Fibroblast of skin of left biceps (primary cell): ENCODE measurements at places on chromosomes 16 and 17.

DNA sequence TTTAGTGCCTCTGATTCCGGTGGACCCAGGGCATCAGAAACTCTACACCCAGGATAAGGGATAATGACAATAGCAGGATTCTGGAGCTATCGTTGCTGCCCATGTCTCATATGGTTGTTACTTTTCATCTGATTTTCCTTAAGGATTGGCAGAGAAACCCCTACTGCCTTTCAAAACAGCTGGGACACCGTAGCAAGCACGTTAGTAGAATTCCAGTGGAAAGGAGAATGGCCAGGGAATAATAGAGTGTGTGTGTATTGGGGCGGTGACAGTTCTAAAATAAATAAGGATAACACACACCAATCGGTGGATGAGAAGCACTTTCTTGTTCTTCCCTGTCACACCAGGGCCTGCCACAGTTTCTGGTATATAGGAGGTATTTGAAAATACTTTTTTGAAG lies 251.8 kb downstream of the HAPSTR1 start:
- DNase-seq = no peak

GRCh38 chr16:21598701-21599121 lies 666 bp upstream of the METTL9 start:
- no peak for DNase-seq

DNA sequence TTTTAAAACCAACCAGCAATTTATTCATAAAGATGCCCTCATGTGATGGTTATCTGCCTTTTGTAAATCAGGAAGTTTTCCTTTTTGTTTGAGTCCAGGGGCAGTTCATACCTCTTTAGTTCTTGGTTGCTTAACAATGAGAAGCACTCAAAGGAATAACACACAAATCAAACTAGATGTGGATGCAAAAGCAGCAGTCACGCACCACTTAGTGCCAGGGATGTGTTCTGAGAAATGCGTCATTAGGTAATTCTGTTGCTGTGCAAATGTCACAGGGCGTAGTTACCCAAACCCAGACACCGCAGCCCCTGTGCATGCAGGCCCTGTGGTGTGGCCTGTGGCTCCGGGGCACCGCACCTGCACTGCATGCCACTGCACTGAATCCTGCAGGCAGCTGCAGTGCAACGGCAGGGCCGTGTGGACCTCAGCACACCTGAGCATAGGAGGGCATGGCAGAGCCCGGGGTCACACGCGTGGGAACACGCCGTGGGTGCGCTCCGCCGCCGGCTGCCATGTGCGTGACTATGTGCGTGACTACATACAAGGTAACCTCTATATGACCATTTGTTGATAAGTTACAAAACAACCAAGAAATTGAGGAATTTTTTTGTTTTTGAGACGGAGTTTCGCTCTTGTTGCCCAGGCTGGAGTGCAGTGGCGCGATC lies 39.6 kb downstream of the PKD1 start:
- no peak for DNase-seq

DNA sequence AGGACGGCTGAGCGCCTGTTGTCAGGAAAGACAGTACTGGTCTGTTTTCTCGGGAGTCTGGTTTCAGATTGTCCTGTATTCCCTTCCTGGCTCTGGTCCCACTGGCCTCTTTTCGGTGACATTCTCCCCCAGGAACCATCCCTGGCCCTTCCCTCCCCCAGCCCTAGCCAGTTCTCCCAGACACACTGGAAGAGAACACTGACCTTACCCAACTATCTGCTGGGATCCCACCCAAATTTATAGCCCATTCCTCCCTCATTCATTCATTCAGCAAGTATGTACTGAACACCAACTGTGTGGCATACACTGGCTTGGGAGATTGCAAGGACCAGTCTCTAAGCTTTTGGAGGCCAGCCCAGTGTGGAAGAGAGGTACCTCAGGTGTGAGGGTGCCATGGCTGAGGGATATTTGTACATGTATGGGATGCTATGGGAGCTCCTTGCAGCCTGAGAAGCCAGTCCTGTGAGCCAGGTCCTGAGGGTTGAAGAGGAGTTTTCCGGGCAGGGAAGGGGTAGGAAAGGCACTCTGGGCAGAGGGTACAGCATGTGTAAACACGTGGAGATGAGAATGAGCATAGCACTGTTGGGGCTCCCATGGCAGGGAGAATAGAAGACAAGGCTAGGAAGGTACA lies 5.2 kb downstream of the RND2 start:
- no peak for DNase-seq

DNA sequence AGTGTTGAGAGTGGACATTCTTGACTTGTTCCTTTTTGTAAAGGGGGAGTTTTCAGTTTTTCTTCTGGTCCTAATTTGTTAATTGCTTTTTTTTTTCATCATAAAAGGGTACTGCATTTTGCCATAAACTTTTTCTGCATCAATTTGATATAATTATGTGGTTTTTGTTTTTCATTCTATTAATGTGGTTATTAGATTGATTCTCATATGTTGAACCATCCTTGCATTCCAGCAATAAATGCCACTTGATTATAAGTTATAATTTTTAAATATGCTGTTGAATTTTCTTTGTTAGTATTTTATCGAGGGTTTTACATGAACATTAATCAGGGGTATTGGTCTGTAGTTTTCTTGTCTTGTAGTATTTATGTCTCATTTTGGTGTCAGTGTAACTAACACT lies 87.2 kb upstream of the SMIM36 start:
- no peak for DNase-seq

GRCh38 chr17:77228241-77228752 lies 87.5 kb downstream of the SEC14L1 start:
- no peak for DNase-seq

DNA sequence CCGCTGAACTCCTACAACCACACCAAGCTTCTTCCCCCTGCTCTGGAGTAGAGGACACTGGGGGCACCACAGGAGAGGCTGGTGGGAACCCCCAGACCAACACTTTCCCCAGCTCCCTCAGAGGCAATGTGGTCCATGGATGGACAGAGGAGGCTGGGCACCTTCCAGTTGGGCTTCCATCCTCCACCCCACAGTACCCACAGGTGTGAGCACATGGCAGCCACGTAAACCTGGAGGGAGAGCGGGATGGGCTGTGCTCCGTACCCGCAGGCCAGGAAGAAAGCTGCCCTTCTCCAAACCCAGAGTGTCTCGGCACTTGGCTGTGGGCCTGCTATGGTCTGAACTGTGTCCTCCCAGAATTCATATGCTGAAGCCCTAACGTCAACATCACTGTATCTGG lies 1.7 kb downstream of the SGSH start:
- DNase-seq = no peak

- no peak for DNase-seq
Observed at GRCh38 chr17:76097716-76098295, 5.8 kb downstream of the EXOC7 start.

DNA sequence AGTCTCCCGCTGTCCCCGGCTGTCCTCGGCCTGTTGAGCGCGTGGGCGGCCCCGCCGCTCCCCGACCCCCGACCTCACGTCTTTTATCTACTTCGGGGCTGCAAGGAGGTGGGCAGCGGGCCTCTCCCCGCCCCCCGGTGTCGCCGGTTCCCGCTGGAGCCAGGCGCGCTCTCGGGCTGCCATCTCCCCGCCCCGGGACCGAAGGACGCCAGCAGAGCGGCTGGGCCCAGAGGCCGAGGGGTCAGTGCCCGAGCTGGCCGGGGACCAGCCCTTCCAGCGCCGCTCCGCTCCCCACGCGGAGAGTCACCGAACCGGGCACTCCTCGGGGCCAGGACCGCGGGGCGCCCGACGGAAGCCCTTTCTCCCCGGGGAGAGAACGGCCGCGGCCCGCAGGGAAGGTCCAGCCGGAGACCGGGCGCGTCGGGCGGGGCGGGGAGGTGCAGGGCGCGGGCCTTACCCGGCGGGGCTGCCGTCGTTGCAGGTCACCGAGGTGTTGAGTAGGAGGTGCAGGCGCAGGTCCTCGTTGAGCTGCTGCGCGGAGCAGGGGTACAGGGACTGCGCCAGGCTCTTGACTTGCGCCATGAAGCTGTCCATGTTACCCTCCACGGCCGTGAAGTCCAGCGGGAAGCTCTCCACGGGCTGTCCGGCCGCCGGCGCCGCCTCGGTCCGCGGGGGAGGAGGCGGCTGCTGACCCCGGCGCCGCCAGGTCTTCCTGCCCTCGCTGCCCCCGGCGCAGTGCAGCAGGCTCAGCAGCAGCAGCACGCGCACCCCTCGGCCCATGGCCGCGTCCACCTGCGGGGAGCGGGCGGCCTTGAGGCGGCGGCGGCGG lies 643 bp downstream of the NOTUM start:
- DNase-seq = no peak

DNA sequence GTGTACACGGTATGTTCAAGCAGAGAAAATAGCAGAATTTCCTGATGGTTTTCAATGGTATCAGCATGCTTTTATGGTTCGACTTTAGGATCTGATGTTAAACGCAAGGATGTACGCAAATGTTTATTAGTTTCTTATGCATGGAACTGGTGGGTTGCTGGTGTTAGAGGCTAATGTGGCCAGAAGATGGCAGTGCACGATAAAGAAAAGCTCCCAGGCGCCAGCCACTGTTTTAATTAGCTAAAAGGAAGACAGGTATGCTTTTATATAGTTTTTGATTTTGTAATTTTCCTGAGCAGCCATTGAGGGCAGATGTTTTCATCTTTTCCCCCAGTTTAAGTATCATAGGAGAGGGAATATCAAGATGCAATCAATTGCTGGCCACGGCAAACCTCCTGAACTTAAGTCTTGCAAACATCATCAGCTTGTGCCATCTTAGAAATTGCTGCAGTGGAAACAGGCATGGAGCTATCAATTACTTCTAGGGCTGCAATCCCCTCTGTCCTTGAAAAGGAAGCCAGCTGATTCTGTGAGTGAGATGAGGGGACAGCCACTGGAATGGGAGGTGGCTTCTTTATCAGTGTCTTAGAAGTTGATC lies 648.5 kb upstream of the RBFOX1 start:
- no peak for DNase-seq

DNA sequence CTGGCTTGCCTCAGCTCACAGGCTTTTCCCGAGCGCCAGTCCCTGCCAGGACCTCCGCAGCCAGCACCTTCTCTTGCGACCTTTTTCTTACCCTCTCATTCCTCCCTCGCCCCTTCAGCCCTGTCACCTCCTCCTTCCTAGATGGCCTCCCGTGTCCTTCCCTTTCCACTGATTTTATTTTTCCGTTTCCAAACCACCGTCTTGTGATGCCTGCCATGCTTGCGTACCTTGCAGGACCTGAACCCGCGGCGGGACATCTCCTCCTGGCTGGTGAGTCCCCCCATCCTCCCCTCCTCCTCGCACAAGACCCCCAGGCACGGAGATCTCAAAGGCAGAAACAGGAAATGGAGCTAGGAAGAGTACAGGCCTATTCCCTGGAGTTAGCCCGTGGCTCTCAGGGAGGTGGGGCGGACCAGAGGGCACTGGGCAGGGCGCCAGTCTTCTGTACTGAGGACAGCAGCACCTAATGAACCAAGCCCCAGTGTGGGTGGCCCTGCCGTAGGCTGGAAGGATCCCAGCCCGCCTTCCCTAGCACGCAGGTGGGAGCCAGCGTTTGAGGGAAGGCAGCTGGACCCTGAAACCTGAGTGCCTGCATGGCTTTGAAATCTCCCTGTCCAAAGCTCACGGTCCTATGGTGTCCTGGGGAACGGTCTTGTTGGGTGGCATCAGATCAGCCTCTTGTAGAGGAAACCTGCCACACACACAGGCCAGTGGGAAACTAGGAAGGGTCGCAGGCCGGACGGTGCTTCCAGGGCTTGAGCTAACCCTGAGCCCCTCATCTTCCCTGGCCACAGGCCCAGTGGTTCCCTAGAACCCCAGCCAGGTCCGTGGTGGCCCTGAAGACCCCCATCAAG lies 612 bp downstream of the CISD3 start:
- no peak for DNase-seq

DNA sequence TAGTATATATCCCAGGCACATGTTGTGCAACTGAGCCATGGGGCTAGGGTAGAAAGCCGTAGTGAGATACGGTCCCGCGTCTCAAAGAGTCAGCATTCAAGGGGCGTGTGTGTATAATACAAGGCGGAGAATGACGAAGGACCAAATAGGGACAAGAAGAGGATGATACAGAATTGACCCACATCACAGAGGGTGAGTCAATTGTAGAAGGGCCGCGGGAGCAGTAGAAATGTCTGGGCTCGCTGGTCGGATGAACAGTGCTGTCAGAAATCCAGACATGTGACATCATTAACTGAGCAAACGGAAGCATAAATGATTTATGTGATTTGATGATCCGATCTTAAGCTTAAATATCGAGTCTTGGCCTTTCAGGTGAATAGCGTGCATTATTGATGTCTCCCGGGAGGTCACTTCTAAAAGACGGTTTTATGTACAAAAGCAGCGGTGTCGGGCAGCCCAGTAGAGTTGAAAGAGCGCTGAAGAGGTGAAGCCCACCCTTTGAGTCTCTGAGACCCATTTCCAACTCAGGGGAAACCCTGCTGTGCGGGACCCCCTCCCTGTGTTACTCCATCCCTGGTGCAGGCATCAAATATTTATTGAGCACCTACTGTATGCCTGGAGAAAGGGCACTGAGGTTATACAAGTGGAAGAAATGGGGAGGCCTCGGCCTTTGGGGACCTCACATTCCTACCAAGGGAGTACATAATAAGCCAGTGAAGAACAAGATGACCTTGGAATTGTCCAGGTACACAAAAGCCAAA lies 45.1 kb downstream of the ATP2C2 start:
- no peak for DNase-seq

DNA sequence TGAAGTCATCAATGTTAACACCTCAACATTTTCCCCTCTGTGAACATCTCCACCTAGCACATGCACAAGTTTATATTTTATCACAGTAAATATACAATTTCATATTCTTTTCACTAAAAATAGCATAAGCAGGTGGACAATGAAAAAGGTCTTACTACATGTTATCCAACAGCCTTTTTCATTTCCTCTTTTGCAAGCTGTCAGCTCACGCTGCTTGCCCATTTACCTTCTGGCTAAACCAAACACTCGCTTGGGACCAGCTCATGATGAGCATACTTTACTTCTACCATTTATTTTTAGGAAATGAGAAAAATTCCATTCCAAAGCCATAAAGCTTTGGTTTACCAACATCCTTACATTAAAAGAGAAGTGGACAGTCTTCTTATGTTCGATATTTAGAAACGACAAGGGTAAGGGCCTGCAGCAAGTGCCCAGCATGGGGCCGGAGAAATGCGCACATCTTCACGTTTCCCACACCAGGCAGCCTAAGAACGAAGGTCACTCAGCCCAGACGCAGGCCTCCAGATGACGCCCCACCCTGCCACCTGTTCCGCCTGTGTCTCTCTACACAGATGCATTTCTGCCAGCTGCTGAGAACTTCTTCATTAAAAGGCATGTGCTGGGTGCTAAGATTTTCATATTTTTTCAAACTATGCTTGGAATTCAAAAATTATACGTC lies 13.9 kb downstream of the SNN start:
- DNase-seq = no peak

DNA sequence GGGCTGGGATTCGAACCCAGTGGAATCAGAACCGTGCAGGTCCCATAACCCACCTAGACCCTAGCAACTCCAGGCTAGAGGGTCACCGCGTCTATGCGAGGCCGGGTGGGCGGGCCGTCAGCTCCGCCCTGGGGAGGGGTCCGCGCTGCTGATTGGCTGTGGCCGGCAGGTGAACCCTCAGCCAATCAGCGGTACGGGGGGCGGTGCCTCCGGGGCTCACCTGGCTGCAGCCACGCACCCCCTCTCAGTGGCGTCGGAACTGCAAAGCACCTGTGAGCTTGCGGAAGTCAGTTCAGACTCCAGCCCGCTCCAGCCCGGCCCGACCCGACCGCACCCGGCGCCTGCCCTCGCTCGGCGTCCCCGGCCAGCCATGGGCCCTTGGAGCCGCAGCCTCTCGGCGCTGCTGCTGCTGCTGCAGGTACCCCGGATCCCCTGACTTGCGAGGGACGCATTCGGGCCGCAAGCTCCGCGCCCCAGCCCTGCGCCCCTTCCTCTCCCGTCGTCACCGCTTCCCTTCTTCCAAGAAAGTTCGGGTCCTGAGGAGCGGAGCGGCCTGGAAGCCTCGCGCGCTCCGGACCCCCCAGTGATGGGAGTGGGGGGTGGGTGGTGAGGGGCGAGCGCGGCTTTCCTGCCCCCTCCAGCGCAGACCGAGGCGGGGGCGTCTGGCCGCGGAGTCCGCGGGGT lies at the start of gene CDH1:
Gene CDH1, plus strand, starts transcription at position 247 of the 684 bp plus-strand sequence. Its CDS starts 124 bp downstream, at position 371.
- no peak for DNase-seq
